ENCODE measurements at places on chromosomes 3 and 15.
A peak's percentile ranks its signal among the peaks of the same experiment; 100 is the strongest.

DNA sequence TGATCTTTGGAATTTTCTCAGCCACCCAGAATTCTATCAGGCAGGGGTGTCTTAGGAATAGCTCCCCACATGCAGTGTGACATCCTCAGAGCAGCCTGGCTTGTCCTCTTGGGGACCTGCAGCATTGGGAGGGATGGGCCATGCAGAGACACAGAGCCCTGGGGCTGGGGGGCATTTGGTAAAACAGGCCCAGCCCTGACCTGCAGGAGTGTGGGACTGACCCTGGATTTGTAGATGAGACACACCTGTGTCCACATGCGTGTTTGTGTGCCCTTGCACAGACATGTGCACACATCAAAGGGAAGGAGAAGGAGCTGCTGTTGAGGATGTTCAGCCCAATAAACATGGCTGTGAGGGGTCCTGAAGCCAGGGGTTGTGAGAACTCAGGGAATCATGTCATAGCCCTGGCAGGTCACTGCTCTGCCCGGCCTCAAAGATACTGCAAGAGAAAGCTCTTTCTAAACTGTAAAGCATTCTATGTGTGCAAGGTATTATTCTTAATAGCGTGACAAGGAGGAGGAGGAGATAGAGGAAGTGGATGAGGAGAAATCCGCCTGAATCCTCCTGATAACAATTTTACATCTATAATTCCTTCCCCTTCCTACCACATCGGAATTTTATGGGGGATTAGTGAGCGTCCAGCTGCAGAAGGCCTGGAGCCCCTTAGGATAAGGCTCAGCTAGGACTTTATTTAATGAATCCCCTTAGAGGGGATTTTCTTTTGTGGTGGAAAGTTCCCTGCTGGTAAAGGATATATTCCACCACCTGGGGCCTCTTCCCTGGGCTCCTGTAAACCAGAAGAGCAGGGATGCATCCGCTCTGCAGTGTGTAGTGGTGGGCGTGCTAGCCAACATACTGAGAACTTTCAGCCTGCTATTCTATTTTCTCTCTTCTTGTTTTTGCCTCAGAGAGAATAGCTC is 245.5 kb downstream of the EPHB1 start:
- no peaks in the 10 kb centered on the region for H3K36me3 ChIP-seq
- no peak overlapping the region for H3K27ac ChIP-seq
- DNase-seq = no peak
- H3K27me3 ChIP-seq = no peaks in the 10 kb centered on the region

- no peak overlapping the region for H3K27ac ChIP-seq
- no peaks in the 10 kb centered on the region for H3K27me3 ChIP-seq
- H3K4me1 ChIP-seq = no peaks in the 10 kb centered on the region
- no peaks in the 10 kb centered on the region for H3K36me3 ChIP-seq
- H3K4me3 ChIP-seq = no peak overlapping the region
- no peak for DNase-seq
Measured at GRCh38 chr3:24943961-24944360, 449.3 kb upstream of the THRB start.

DNA sequence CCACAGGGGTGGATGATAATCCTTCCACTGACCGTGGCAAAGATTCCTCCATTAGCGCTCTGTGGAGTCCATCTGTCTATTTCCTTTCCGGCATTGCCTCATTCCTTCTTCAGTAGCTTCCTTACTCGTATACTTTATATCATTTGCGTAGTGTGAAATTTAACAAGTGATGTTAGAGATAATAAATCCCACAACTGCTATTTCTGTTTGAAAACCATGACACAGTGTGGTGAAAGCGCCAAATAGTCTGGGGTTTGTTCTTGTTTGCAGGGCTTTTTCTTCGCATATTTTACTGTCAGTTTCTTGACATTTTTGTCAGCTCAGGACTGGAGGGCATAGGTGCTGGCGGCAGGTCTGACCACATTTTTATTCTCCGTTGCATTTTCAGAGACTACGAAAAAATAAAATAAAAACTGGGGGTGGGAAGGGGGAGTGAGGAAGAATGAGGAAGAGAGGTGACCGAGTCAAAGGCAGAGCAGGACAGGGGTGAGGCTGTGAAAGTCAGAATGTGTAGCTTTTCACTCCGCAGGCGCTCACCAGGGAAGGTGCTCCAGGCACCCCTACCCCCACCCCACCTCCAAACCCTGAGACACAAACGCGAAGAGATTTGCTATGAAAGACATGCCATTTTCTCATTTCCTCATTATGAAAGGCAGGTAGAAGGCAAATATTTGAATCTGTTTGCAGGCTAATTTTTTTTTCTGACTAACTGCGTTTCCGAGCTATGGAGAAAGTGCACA is 965.0 kb downstream of the MCTP2 start:
- H3K4me1 ChIP-seq = peaks cover 32% of the 10 kb centered on the region
- DNase-seq = no peak
- H3K4me3 ChIP-seq = peak overlapping the region; percentile 83
- H3K27ac ChIP-seq = peak overlapping the region; percentile 90

DNA sequence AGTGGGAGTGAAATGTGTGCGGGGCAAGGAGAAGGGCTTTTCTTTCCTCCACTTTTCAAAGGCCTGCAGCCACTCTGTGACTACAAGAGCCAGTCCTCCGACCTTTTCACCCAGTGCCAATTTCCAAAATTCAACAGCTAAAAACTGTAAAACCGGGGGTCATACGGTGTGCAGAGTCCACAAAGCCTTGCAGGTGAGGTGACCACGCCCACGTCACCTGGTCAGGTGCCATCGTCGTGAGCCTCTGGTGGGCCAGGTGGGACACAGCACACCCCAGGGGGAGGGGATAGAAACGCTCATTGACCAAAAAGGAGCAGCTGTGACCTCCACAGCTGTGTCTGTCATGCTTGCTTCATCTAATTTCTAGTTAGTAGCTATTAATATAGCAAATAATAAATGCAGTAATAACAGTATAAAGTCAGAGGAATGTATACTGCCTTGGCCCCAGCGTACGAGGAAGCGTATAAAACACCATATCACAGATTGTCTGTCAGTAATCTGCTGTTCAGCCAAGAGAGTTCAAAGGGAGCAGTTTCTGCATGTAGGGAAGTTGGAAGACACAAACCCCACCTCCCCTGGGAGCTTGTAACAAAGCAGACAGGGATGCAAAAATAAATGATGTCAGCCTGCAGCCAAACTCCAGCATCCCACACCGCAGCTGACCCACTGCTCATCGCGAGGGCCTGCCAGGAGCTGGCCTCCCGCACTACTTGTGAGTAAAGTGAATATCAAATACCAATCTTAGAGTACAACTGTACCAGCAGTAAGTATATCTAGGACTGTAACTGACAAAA is 86.7 kb downstream of the VGLL4 start:
- peak overlapping the region; percentile 99 for H3K27ac ChIP-seq
- peak overlapping the region; percentile 45 for H3K4me3 ChIP-seq
- DNase-seq = no peak
- H3K36me3 ChIP-seq = peaks cover 31% of the 10 kb centered on the region
- no peaks in the 10 kb centered on the region for H3K27me3 ChIP-seq

DNA sequence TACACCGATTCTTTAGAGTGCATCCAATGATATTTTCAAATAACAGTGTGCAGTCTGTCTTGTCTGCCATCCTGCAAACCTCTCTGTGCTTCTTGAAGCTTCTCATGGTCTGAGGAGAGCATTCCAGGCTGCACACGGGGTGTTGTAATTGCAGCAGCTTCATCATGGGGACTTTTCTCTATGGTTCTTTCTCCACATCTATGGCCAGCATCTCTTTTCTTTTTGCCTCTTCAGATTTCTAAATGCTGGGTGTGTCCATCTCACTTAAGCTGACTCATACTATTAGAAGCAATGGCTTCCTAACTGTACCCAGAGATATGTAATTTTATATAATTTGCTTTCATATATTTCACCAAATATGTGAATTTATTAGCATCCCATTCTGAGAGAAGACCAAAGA is 63.8 kb upstream of the EPHB3 start:
- no peak overlapping the region for H3K4me3 ChIP-seq
- peaks cover 8% of the 10 kb centered on the region for H3K36me3 ChIP-seq
- no peak for DNase-seq
- peaks cover 61% of the 10 kb centered on the region for H3K27me3 ChIP-seq
- H3K4me1 ChIP-seq = no peaks in the 10 kb centered on the region

- H3K4me1 ChIP-seq = peaks cover 17% of the 10 kb centered on the region
- DNase-seq = no peak
- no peak overlapping the region for H3K4me3 ChIP-seq
- H3K27me3 ChIP-seq = no peaks in the 10 kb centered on the region
- H3K27ac ChIP-seq = no peak overlapping the region
Measured at GRCh38 chr3:76038949-76039348, 253.6 kb upstream of the ZNF717 start.

GRCh38 chr15:59283717-59284391 is 77.2 kb downstream of the LDHAL6B start:
- DNase-seq = no peak
- H3K4me1 ChIP-seq = peaks cover 18% of the 10 kb centered on the region
- H3K27me3 ChIP-seq = no peaks in the 10 kb centered on the region
- no peaks in the 10 kb centered on the region for H3K36me3 ChIP-seq

- H3K27ac ChIP-seq = no peak overlapping the region
- H3K36me3 ChIP-seq = no peaks in the 10 kb centered on the region
Measured at GRCh38 chr15:89673165-89673512, 6.0 kb downstream of the PLIN1 start.

DNA sequence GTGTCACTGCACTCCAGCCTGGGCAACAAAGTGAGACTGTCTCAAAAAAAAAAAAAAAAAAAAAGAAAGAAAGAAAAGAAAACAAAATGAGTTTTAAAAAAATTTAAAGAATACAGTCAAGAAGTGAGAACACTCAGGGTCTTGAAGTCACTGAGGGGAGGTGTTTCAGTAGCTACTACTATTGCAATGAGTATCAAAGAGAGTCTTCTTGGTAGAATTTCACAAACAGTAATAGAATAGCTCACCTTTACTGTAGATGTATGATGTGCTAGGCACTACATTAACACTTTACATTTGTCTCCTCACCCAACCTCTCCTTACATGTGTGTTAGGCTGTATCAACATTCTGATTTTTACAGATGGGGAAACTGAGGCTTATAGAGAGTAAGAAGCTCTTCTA is 43.9 kb downstream of the EOMES start:
- no peaks in the 10 kb centered on the region for H3K36me3 ChIP-seq
- H3K4me3 ChIP-seq = no peak overlapping the region
- no peaks in the 10 kb centered on the region for H3K27me3 ChIP-seq
- H3K4me1 ChIP-seq = peaks cover 59% of the 10 kb centered on the region
